DMS153 (cell line): ENCODE measurements at places on chromosomes 2 and 18.

DNA sequence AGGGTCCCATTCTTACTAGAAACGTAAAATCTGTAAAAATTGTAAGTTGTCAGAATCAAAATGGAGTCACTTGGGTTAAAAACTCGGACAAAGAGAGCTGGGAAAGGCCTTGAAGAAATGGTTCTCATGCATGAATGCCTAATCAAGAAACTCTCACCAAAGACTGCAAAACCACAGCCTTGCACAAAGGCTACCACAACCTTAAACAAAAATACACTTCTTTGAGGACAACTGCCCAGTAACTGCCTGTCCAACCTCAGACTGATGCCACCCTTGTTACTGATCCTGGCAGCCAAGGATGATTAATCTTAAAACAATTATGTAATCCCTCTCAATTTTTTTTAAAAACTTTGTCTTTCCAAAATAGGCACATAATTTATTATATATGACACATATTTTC, 299.3 kb downstream of the CCDC85A start:
- DNase-seq = no peak

DNA sequence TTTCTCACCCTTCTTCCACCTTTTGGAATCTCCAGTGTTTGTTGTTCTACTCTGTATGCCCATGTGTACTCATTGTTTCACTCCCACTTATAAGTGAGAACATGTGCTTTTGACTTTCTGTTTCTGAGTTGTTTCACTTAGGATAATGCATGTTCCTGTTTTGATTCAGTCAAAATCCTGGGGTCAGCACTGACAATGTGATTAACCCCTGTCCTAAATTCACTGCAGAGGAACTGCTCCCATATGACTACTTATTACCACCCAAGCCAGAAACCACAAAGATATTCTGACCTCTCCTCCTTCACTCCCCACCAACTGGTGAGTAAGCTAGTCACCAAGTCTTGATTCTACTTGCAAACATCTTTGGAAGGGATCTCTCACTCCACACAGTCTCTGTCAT, 251.4 kb upstream of the TCF4 start:
- DNase-seq = no peak

- no peak for DNase-seq
These were observed 145.2 kb downstream of the INHBB start for GRCh38 chr2:120491111-120491625.

DNA sequence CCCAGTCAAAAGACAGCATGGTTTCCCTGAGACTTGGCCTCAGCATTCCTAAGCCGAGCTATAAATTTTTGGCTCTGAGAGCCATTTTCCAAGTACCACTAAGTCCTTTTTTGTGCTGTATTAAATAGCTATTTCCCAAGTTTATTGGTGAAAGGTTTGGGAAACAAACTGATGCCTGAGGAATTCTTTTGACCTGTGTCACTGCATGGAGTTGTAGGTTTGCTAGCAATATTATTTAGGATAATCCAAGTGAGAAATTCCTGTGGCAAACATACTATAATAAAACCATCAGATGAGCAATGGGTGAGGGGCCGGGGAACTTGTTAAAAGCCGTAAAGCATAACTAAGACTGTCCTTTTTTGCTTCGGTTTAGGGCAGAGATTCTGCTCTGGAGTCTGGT, 28.4 kb downstream of the ARHGAP28 start:
- DNase-seq = no peak

- no peak for DNase-seq
These were observed 296.5 kb downstream of the NOL4 start for GRCh38 chr18:33928231-33928630.

GRCh38 chr2:1648241-1649102, 95.8 kb downstream of the PXDN start:
- DNase-seq = no peak

DNA sequence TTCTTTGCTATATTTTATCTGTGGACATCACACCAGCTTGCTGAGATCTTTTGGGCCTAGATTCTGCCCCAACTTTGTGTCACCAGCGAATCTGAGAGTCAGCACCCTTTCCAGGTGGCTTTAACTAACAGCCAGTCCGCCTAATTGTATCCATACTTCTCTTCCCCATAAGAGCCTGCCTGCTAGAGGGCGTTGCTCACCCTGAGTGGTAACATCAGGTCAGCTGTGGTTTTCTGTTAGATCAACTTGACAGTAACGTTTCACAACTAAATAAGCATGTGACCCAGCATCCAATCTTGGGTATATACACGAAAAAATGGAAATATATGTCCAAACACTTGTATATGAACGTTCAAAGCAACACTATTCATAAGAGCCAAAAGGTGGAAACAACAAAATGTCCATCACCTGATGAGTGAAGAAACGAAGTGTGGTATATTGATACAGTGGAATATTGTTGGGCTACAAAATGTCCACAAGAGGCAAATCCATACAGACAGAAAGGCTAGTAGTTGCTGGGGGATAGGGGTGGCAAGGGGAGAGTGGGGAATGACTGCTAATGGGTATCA, 24.9 kb downstream of the EFHD1 start:
- no peak for DNase-seq

GRCh38 chr2:54599326-54599710, 124.1 kb upstream of the EML6 start:
- no peak for DNase-seq

DNA sequence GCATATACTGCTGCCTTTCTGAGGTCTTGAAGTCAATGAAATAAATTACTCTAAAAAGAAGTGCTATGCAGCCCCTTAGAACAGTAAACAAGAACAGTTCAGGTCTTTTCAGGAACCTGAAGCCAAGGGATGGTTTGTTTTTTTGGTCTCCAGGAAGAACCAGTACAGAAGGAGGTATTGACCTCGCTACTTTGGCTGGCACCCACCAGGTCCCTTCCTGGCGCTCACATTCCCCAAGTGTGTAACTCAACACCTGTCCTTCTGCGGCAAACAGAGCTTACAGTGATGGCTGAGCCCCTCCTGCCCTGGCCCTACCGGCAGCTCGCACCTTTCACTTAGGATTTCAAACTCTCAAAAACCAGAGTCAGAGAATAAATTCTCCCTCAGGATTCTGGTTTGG, 51.9 kb downstream of the SETBP1 start:
- peak; percentile 53 for DNase-seq

GRCh38 chr18:38670486-38670885, 1104.9 kb upstream of the CELF4 start:
- no peak for DNase-seq

GRCh38 chr2:137369106-137369505, 595.2 kb upstream of the HNMT start:
- DNase-seq = no peak

- no peak for DNase-seq
These were observed 5.9 kb upstream of the MOCOS start for GRCh38 chr18:36181441-36181840.

DNA sequence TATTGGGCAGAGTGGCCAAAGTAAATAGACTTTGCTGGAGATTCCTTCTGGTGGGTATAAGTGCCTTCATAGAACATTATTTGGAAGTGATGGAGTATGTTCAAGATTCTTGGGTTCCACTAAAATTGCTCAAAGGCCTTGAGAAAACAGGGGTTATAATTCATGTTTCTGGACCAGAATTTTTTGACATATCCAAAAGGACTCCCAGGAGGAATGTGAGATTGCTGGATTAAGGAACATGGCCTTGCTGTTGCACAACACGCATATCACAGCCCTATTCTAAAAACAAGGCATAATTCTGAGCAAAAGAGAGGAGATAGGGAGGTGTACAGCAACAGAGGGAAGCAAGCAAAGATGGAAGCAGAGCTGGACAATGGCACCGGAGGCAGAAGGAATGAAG, 111.7 kb upstream of the TNP1 start:
- no peak for DNase-seq

GRCh38 chr18:56483386-56483785, 155.0 kb downstream of the TXNL1 start:
- no peak for DNase-seq

DNA sequence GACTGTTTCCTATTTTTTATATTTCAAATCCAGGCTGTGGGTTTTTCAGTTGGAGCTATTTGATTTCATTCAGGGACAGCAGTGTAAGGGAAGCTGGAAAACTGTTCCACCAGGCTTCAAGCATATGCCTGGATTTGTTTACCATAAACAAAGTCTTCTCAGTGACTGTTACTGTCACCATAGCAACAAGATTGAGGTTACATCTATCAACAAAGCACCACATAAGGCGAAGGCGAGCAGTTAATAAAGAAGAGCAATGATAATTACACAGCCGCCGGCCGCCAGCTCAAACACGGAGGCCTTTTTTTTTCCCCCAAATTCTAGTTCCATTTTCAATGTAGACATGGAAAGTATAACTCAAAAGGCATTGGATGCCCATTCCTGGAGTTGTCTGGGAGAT, 553.7 kb upstream of the SYT4 start:
- DNase-seq = peak; percentile 90

DNA sequence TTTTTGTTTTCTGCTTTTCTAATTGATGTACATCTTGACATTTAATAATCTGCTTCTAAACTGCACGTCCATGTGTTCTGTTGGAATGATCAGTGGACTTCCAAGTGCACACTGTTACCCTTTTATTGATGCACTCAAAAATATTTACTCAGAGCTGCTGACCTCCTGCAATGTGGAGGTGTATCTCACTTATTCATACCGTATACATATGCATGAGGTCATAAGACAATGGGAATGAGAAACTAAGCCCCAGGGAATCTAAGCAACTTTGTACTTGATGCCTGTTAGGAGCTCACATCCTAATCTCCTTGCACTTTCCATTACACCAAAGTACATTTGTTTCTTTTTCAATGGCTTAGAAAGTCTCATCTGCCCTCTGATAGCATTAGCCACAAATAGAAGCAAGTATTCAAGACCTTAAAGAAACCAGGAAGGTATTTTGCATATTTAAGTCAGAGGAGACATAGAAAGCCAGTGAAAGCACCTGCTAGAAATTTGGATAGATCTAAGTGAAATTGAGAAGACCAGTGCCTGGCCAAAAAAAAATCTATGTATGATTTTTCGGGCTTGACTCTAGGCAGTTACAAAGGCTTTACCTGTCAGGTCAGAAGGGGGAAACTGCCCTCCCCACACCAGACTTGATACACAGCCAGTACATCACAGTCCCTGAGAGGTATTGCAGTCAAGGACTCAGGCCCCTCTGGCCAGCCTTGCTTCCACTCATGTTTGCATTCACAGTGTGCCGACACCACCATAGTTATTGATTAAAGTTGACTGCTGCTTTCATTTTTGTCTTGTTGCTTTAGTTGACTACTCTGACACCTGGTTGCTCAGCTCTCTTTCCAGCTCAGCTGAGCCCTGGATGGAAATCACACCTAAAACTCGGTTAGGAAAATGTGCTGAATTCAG, 391.7 kb upstream of the CYRIA start:
- DNase-seq = no peak

DNA sequence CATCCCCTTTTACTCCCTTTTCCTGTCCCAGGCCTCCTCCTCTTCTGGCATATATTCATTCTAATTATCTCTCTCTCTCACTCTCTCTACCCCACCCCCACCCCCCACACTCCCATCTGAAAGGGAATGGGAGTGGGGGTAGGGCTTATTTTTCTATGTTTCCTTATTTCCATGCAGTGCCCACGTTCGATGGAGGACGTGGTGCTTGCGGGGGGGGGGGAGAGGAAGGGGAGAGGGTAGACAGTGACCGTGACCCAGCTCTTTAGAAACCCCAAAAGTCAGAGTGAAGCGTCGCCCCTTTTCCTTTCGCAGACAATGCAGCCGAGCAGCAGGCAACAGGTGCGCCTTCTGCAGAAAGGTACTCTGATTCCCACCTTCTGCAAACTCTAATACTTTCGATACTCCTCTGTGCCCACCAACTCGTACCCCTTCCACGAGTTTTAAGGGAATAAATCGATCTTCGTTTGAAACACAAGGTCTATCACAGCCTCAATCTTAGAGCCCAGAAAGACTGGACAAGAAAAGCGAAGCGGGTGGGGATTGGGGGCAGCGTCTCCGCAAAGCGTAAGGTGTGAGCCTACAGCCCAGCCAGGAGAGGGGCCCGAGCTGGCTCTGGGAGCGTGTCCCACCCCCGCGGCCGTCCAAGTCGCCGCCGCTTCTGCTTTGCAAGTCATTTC, 891 bp upstream of the NR4A2 start:
- peak; percentile 32 for DNase-seq

DNA sequence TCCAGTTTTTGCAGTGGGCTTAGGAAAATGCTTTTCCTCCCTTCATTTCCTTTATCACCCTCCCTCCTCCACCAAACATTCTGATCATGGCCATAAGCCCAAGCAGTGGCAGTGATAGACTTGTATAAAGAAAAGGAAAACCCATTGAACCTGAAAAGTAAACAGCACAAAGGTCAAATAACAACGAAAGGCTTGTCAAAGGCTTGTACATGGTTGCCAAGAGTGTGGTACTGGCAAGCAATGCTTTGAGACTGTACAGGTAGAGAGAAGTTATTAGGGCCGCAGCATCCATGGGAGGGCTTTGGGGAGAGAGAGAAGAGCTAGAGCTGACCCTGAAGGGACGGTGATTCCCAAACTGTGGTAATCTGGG, 2.1 kb upstream of the VWA3B start:
- DNase-seq = peak; percentile 64

GRCh38 chr2:110766291-110766690, 33.9 kb downstream of the ACOXL start:
- DNase-seq = no peak

DNA sequence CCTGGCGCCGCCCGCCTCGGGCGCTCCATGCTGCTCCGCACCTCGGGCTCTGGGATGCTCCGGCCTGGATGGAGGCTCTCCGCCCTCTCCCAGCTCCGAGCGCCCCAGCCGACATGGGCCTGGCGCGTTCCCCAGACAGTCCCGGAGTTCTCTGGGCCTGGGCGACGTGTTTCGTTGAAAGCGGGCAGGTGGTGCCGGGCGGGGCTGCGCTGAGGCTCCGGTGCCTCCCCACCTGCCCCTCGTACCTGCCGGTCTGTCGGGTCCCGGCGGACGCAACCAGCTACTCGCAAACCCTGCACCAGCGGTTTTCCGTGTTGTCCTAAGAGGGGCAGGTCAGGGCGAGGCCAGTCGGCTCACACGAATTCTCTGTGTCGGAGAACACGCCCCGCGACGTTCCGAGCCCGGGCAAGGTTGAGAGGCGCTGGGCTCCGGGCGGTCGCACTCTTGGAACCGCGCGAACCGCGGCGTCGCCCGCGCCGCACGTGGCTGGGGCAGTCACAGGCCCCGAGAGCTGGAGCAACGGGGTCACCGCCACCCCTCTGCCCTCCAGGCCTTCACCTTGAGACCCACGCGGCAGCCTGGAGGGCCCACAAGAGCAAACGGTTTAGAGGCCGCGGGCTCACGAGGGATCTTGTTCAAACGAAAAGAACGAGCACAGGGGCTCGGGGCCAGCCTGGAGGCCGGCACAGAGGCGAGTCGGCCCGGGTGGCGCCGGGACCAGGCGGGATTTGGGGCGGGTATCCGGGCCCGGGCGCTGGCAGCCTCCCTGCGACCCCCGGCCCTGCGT, 4.2 kb upstream of the SIX2 start:
- no peak for DNase-seq

- DNase-seq = no peak
These were observed 233.7 kb downstream of the CCDC102B start for GRCh38 chr18:69031571-69031970.

- DNase-seq = no peak
These were observed 8.2 kb downstream of the MAPRE2 start for GRCh38 chr18:35049111-35050027.
